ENCODE measurements at places on chromosomes 13 and 19.

GRCh38 chr19:38250821-38251563 is 5.2 kb downstream of the PPP1R14A start:
- DNase-seq, result no peak

DNA sequence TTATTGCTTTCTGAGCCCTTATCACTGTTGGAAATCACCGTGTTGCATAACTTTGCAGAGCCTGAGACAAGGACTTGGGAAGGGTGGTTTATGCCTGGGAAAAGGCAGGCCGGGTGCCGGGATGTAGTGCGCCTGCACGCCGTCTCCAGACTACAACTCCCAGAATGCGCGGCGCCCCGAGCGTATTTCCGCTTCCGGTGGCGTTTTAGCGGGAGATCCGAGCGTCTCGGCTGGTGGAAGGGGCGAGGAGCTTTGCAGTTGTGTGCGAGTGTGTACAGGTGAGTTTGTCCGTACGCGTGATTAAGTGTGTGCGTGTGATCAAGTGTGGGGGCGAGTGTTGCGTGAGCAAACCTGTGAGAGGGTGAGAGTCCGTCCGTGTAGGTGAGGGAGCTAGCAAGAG is 75.4 kb downstream of the PEG3 start:
- DNase-seq, result no peak

- no peak for DNase-seq
Measured at GRCh38 chr19:45475537-45476291, 7.9 kb downstream of the FOSB start.

DNA sequence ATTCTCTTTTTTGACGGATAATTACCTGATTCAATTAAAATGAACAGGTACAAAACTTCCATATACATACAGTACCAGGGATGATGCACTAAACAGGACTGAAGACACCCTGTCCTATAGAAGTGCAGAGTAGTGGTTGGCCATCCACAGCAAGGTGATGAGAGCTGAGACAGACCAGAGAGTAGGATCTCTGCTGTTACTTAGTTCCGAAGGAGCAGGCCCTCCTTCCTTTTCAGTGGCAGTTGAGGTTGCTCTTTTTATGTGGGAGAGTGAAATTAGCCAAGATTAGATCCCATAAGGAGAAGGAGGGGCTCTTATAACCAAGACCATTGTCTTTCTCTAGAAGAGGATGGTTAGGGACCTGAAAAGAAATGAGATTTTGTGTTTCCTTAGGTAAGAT is 4.0 kb downstream of the PDS5B start:
- no peak for DNase-seq

- DNase-seq, result no peak
Measured at GRCh38 chr19:1102407-1103131, 1.2 kb upstream of the GPX4 start.

- DNase-seq, result no peak
Measured at GRCh38 chr19:50458396-50459066, 17.8 kb upstream of the EMC10 start.

DNA sequence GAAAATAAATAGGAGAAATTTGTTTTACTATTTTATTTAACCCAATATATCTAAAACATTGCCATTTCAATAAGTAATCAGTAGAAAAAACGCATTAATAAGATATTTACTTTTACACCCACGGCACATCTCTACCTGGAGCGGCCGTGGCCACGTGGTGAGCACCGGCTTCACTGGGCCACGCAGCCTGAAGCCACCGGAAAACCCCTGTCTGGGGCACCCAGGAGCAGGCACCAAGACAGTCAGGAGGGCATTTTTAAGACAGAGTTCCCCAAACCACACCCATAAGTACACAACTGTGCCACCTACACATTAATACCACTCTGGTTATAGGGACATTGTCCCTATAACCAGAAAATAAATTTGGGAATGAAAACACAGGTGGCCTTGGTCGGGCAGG is 80.9 kb downstream of the SPACA7 start:
- DNase-seq, result no peak

DNA sequence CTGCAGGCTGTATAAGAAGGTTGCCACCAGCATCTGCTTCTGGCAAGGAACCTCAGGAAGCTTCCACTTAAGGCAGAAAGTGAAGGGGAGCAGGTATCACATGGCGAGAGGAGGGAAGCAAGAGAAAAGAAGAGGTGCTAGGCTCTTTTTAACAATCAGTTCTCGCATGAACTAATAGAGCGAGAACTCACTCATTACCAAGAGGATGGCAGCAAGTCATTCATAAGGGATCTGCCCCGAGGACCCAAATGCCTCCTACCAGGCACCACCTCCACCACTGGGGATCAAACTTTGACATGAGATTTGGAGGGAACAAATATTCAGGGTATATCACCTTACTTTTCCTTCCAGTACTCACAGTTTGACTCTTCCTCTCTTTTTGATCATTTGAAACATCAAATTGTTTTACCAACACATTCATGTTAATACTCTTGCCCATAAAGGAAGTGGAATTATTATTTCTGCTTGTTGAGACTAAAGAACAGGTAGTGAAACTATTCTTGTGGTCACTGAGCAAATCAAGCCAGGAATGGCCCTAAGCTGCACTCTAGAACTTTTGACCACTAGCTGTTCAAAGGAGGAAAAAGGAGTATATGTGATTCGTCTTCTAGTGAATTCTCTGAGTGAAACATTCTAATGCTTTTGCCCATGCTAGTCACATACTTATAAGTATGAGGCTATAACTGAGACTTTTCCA is 45.0 kb downstream of the LACC1 start:
- DNase-seq, result no peak

DNA sequence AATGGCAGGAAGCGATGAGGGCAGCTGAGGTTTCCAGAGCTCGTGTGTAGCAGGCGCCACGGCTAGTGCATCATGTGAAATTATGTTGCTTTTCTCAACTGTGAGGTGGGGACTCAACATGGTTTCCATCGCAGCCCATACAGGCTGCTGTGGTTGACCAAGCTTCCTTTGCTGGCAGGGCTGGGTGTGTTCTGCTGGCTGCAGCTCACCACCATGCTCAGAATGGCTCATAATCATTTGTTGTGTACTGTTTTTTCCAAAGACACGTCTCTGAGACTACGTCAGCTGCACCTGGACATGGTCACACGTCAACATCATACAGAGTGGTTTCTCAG is 16.1 kb upstream of the RASA3 start:
- DNase-seq, result no peak

- DNase-seq, result no peak
Measured at GRCh38 chr19:51431124-51431523, 13.7 kb upstream of the SIGLEC10 start.

GRCh38 chr19:4337906-4338440 is 654 bp downstream of the STAP2 start:
- no peak for DNase-seq

DNA sequence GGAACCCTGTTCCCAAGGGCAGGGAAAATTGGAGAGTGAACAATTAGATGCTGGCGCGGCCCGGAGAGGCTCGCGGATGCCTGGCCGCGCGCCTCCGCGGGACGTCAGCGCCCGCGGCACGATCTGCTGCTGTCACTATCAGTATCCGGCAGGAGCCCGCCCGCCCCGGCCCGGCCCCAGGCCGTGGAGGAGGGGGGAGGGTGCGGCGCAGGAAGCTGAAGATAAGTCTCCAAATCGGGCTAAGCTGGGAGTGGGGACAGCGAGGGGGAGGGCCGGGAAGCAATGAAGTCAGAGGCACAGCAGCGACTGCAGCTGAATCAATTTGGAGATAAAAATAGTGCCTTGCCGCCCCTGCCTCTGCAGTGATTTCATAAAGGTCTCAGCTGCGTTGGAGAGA is 441.5 kb upstream of the KLF12 start:
- DNase-seq, result peak; percentile 9

GRCh38 chr13:39263531-39263930 is 225.3 kb downstream of the NHLRC3 start:
- no peak for DNase-seq

Measured in activated CD4-positive, alpha-beta T cell treated with anti-CD3 and anti-CD28 coated beads, Interleukin-2, amount 50 U/mL, for 24 hours (primary cell).